NCI-H1694 treated with DMSO at 0.1 percent for 48 hours (cell line): ENCODE measurements at places on chromosomes 1 and 21.

GRCh38 chr1:53543130-53543777 is 84.1 kb downstream of the DMRTB1 start:
- no peak for DNase-seq

DNA sequence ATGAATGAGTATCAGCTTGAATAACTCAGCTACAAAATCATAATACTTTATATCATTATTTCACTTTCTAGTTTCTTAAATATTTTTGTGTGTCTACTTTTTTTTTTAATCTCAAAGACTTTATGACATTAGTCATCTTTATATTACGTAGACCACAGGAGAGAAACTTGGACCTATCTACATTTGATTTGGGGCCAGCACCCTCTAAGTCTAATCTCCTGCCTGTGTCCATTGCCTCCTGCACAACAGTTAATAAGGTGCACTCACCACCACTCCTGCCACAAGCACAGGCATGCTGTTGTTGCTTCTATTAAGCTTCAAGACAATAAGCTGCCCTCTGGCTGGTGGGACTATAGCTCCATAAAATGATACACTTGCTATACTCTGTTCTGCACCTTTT is 70.4 kb downstream of the DIRAS3 start:
- DNase-seq, result no peak

DNA sequence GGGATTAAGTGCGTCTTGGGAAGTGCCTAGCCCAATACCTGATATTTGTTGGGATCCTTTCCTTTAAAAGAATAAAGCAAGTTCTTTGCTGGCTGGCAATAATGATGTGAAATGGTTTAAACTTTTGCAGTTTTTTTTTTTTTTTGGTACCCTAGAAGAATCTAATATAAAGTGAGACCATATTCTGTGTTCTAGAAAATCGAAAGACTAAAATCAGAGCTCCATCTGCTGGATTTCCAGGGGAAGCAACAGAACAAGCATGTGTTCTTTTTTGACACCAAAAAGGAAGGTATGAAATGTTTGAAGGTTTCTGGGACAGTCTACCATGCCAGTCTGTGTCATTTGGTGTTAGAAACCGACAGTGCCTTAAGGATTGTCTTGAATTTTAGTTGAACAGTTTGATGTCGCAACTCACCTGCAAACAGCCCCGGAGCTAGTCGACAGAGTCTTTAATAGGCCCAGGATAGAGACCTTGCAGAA is 6.4 kb downstream of the UTP11 start:
- DNase-seq, result no peak

DNA sequence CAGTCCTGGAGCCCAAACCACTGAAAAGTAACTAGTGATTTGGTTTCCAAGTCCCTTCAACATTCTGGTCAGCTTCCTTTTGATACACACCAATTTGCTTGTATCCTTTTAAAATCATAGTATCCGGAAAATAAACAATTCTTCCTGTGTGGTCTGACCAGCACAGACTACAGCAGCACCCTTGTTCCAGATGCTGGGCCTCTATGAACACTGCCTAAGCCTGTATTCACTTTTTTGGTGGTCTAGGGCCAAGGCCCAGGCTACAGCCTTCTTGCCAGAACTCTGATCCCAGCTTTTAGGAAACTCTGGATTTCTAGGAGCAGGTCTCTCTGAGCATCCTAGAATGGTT is 801 bp upstream of the DDAH1 start:
- DNase-seq, result no peak

DNA sequence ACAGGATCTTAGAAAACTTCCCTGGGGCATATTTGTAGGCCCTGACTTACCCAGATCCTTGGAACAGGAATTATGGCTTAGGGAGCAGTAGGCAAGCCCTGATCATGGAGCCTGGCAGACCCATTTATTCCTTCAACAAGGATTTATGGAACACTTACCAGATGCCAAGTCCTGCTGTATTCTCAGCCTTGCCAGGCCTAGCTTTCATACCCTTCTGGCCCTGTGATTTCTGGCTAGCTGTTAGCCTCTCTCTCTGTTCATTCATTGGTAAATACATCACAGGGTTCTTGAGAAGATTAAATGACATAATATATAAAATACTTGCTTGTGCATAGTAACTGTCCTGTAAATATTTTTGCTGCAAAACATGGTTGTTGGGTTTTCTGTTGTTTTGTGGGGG is 32.4 kb upstream of the SRP9 start:
- DNase-seq, result peak; percentile 25

DNA sequence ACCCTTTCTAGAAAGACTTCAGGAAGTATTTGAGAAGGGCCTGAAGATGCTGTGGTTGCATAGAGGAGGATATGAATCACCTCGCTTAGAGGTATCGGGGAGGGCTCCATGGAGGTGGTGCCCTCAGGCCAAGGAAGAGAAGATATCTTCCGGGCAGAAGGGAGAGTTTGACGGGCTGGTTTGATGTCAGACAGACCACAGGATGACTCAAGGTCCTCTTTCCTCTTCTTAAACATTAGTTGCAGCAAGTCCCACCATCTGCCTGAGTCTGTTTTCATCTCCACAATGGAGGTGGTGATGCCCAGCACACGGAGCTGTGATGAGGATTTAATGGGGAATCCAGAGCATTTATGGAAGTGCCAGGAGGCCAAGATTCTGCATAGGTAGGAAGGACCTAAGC is 25.1 kb upstream of the RUNX3 start:
- DNase-seq, result no peak

DNA sequence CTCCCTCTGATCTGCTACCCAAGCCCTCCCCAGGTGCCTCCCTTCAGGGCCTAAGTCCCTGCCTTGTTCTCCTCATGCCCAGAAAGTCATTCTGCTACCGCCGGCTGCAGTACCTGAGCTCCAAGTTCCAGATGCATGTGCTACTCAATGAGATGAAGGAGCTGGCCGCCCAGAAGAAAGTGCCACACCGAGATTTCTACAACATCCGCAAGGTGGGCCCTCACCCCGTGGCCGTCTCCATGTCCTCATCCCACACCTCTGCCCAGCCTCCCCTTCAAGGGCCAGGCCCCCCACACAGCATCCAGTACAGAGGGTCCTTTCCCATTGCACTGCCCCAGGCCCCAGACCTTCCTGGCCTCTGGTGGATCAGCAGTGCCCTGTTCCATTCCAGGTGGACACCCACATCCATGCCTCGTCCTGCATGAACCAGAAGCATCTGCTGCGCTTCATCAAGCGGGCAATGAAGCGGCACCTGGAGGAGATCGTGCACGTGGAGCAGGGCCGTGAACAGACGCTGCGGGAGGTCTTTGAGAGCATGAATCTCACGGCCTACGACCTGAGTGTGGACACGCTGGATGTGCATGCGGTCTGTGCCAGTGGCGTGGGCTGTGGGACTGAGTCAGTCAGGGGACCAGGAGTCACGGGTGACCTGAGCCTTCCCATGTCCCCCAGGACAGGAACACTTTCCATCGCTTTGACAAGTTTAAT is 8.2 kb downstream of the AMPD2 start:
- DNase-seq, result no peak

DNA sequence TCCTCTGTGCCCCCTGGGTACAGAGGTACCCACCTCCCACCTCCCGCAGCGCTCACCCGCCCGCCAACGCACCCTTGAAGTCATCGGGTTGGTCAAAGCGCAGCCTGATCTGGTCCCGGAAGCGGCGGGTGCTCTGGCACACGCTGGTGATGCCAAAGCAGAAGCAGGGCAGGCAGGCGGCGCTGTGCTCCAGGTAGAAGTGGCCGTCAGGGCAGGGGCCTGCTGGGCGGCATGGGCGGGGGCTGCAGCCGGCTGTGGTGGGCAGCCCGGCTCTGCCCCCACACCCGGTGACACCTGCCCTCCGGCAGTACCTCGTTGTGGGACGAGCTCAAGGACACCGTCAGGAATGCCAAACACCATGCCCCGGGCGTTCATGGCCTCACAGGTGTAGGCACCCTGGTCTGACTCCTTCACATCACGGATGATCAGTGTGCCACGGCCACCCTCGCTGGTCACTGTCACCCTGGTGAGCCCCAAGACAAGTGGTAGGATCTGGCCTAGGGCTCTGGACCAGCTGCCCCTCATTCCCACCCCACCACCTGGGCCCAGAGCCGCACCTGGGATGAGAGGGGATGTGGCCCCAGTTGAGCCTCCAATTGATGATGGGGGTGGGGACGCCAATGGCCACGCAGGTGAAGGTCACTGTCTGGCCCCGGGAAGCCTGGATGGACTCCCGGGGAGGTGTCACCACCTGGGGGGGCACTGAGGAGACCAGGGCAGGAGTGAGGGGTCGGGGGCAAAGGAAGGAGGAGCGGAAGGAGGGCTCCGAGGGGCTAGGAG is 52.5 kb downstream of the HSPG2 start:
- no peak for DNase-seq

DNA sequence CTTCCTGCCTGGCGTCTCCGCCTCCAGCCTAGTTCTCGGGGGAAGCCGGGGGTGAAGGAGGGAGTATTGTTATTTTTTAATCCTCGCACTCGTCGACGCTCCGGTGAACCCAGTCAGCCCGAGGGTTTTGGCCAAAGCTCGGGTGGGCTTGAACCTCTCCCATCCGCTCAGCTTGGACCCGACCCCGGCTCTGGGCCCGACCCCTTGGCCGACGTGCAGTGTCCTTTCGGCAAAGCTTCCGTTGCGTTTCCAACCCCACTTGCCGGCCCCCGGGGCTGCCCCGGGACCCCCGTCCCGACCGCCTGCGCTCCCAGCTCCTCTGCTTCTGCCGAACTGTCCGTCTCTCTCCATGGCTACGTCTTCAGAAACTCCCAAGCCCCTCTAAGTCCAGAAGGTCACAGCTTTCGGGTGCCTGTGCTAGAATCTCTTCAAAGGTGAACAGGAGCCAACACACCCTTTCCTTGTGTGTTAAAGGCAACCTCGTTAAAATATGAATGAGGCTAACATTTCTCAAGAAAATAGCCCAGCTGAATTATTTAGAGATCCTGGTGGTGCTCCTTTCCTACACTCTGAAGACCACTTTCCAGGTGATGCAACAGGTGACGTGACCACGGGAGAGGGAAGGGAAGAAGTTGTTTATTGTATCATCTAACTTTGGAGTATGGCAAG is 647 bp downstream of the DESI2 start:
- DNase-seq, result no peak

DNA sequence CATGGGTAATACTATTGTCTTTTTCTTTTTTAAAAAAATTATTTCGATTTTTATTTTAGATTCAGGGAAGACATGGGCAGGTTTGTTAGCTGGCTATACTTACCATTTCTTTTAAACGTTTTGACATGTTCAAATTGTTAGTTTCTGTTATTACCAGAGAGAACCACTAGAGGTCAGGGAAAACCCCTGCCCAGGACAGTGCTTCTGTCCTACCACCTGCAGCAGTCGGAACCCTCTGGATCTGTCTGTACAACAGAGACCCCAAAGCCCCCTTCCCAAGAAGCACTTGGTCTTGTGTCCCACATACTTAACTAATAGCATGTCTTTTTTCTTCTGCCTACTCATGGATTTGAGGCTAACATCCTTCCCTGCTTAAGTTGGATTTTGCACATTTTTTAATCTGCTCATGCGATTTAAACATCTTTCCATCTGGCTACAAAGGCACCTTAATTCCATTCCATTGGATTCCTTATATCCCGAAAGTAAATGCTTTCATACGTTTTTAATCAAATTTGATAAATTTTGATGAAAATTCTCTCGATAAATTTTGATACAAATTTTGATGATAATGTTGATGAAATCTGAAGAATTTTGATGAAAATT is 10.0 kb upstream of the C1orf115 start:
- peak; percentile 25 for DNase-seq

GRCh38 chr1:10622910-10623685 is 148.3 kb downstream of the PEX14 start:
- DNase-seq, result no peak

DNA sequence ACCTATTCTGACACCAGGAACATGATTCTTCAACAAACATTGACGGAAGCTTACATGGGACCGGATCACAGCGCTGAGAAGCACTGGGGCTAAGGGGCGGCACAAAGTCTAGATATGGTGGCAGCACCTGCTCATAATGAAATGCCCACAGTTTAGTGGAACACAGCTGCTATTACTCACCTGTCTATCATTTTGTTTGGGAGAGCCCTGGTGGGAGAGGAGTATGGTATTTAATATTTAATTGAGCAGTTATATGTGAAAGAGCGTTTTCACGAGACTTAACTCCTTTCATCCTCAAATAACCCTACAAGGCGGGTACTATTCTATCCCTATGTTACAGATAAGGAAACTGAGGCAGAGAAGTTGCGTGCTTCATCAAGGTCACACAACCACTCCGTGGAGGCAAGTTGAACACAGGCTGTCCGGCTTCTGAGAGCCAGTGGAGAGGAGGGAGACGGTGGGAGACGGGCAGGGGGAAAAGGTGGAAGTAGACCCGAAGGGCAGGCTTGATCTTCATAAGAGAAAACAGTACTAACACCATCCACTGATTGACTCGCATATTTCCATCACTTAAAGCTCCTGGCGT is 790 bp upstream of the TSNAX start:
- DNase-seq, result no peak

DNA sequence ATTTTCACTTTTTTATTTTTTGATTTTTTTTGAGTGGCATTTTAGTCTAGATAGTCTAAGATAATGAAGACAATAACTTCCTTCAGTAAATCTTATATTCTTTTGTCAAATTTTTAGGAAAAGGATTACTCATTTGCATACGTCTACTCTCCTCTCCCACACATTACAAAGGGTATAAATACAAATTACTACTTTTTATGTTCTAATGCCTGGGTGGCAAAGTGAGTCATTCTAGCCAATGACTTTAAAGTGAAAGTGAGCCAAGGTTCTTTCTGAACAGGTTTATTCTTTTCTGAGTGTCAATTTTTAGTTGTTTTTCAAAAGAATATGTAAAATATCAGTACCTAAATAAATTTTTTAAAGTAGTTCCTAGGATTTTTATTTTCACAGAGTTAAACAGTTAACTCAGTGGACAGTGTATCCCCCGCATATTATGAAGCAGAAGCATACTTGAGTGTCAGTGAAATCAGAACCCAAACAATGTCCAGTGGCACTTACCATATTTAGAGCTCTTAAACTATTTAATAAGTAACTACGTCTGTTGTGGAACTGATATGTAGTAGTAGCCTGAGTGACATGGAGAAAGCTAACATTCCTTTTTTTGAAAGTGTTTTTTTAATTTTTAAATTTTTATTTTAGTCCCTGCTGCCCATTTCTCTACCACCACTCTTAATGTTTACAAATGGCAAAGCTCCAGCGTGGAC is 141.7 kb downstream of the PHTF1 start:
- no peak for DNase-seq
